ENCODE measurements at places on chromosomes 1 and 21.
A peak's percentile ranks its signal among the peaks of the same experiment; 100 is the strongest.

DNA sequence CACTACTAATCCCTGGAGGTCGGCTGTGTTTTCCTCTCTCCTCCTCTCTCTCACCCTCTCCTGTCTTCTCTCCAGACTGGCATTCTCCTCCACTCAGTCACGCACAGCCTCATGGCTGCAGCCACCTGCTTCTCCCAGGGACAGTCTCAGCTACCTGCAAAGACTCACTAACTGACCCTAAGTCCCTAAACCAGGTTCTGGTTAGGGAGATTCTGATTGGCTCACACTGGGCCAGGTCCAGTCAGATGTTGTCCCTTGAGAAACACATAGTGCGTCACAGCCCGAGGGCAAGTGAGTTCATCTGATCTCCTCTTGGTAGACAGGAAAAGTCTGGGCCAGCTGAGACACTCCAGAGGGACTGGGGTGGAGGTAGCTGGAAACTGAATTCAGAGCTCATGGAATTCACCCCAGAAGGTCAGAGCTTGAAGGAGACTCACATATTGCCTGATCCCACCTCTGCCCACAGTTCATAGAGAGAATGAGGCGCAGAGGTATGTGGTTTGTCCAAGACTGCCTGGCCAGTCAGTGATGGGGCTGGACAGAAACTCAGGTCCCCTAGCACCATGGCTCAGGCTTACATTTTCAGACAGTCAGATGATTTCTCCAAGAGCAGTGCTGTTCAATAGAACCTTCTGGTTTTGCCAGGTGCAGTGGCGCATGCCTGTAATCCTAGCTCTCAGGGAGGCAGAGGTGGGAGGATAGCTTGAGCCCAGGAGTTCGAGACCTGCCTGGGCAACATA is 40.4 kb upstream of the RPL11 start:
- H3K27me3 ChIP-seq, result no peaks in the 10 kb centered on the region
- H3K4me1 ChIP-seq, result no peaks in the 10 kb centered on the region
- no peak for DNase-seq
- no peak overlapping the region for H3K4me3 ChIP-seq

DNA sequence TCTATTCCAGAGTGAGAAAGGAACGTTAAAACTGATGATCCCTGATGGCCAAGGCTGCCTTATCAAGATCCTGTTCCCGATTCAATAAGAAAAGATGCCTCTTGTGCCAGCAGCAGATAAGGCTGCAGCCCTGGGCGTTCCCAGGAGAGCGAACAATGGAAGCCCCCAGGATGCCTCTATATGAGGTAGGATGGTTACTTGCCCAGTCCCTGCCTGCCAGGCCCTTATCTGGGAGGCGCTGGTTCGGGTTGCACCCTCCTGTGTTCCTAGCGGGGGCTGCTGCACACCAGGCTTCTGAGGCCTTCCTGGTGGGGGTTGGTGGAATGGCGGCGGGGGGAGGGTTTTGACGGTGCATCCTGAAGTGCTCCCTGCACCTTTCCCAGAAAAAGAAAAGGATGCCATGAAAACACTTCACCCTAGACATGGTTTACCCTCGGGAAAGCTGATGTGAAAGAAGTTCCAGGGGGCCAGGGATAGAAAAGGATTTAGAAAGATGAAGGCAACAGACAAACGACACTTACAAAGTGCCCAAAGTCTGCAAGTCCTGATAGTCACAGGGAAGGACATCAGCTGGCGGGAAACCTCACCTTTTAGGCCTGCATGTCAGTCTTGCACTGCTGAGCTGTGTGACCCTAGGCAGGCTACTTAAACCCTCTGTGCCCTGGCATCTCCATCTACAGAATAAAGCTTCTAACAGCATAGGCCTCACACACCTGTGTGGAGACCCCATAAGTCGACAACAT is 100.3 kb downstream of the KCNJ15 start:
- no peak overlapping the region for H3K27ac ChIP-seq
- no peak for DNase-seq
- no peak overlapping the region for H3K4me3 ChIP-seq
- peaks cover 11% of the 10 kb centered on the region for H3K4me1 ChIP-seq
- H3K36me3 ChIP-seq, result no peaks in the 10 kb centered on the region
- no peaks in the 10 kb centered on the region for H3K27me3 ChIP-seq

DNA sequence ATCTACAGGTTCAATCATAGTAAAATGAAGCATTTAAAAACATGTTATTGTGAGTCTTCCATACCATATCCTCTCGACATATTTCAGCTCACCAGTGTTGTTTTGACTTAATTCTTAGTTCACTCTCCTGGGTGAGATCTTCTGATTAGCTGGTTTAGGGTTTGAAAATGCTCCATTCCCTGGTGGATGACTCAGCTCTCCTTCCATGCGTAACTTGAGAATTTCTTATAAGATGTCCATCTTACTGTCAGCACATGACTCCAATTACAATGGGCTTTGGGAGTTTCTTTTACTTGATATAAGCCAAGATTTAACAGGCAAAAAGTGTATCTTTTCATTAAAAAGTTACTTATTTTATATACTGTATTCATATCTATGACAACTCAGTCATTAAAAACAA is 476.5 kb downstream of the BRINP3 start:
- H3K4me1 ChIP-seq, result no peaks in the 10 kb centered on the region
- H3K27ac ChIP-seq, result no peak overlapping the region
- H3K36me3 ChIP-seq, result no peaks in the 10 kb centered on the region
- no peak overlapping the region for H3K4me3 ChIP-seq

GRCh38 chr1:150627826-150628410 is 1.5 kb downstream of the ENSA start:
- peak overlapping the region; percentile 77 for H3K4me3 ChIP-seq
- H3K36me3 ChIP-seq, result peaks cover 44% of the 10 kb centered on the region
- peaks cover 24% of the 10 kb centered on the region for H3K4me1 ChIP-seq
- no peaks in the 10 kb centered on the region for H3K27me3 ChIP-seq
- DNase-seq, result no peak

GRCh38 chr1:192861860-192862259 is 53.0 kb downstream of the RGS2 start:
- DNase-seq, result no peak
- no peaks in the 10 kb centered on the region for H3K4me1 ChIP-seq
- no peak overlapping the region for H3K27ac ChIP-seq
- no peaks in the 10 kb centered on the region for H3K36me3 ChIP-seq
- no peaks in the 10 kb centered on the region for H3K27me3 ChIP-seq
- H3K4me3 ChIP-seq, result no peak overlapping the region

DNA sequence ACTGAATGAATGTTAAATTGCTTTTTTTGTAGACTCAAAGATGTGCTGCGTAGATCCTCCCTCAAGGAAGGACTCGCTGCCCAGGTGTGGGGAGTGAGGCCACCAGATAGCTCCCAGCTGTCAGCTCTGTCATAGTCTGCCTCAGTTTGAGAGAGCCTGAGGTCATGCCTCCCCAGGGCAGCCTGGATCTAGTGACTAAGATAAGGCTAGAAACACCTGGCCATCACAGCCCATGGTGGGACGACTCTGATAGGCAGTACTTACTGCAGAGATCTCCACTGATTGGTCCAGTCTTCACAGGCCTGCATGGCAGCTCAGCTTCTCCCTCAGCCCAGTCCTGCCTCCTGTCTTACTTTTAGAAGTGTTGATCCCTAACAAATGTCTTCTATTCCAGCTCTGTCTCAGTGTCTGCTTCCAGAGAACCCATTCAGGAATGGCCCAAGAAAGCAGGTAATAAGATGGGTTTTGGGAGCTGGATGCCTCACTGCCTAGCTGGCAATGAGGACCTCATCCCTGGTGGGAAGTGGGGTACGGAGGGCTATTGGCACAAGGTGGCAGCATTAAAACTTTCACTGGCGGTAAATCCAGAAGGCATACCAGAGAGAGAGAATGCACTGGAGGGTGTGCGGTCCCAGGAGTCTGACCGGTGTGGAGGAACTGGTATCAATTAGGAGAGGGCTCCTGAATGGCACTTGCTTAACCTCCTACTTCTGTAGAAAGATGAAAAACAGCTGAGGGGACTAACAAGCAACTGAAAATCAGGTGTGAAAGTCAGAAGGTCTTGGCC is 55.3 kb upstream of the GPR37L1 start:
- no peak overlapping the region for H3K4me3 ChIP-seq
- no peaks in the 10 kb centered on the region for H3K4me1 ChIP-seq
- DNase-seq, result no peak
- H3K27me3 ChIP-seq, result peaks cover 5% of the 10 kb centered on the region

- no peak overlapping the region for H3K4me3 ChIP-seq
- H3K4me1 ChIP-seq, result peaks cover 77% of the 10 kb centered on the region
- H3K36me3 ChIP-seq, result peaks cover 10% of the 10 kb centered on the region
Measured at GRCh38 chr1:36383240-36383639, 2.5 kb downstream of the STK40 start.

- no peak overlapping the region for H3K4me3 ChIP-seq
- no peaks in the 10 kb centered on the region for H3K36me3 ChIP-seq
- H3K27ac ChIP-seq, result no peak overlapping the region
- H3K27me3 ChIP-seq, result no peaks in the 10 kb centered on the region
- no peak for DNase-seq
Measured at GRCh38 chr1:232363008-232363407, 266.9 kb downstream of the SIPA1L2 start.

DNA sequence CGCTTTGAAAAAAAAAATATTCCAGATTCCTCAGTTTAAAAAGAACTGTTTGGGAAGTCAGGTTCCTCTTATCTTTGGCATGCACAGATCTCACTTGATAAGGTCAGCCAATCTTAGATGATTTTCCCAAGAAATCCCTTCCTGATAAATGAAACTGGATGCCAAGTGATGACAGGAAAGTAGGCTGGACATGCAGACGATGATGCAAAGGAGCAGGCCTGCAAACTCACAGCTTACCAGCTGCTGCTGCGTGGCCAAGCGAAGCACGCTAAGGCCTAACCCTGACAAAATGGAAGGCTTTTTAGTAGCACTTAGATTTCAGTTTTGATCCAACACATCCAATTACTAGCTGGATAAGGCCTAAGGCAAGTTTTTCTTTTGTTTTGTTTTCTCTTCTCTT is 10.1 kb downstream of the TADA1 start:
- DNase-seq, result no peak
- peaks cover 51% of the 10 kb centered on the region for H3K36me3 ChIP-seq
- H3K27ac ChIP-seq, result no peak overlapping the region
- H3K4me3 ChIP-seq, result no peak overlapping the region
- H3K27me3 ChIP-seq, result no peaks in the 10 kb centered on the region

GRCh38 chr1:12438349-12438924 is 179.6 kb downstream of the DHRS3 start:
- H3K4me1 ChIP-seq, result peaks cover 64% of the 10 kb centered on the region
- no peak overlapping the region for H3K4me3 ChIP-seq
- peak; percentile 22 for DNase-seq
- no peak overlapping the region for H3K27ac ChIP-seq

GRCh38 chr1:113517983-113518382 is 127.7 kb downstream of the MAGI3 start:
- H3K36me3 ChIP-seq, result no peaks in the 10 kb centered on the region
- H3K4me3 ChIP-seq, result no peak overlapping the region
- H3K27ac ChIP-seq, result no peak overlapping the region
- H3K4me1 ChIP-seq, result no peaks in the 10 kb centered on the region
